ENCODE measurements at places on chromosomes 2 and 18.

DNA sequence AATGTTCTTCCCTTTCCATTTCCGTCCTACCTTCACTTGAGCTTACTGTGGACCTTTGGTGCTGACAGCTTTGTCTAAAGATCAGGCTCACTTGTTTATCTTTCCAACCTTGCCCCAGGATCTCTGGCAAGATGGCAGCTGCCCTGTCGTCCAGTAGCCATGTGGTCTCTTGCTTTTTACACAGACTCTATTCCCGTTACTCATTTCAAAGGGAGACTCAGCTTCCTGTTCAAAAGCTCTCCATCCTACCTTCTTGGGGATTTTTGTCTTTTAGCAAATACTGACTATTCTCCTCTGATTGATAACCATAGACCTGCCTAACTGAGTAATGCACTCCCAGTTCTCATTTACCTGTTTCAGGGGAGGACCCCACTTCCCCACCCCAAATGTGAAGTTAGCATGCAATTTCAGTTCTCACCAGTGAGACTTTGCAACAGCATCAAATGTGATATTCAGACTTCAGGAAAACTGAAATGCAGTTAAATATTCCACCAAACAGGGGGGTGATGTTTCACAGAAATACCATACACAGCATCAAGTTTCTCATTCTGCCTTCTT lies 184.4 kb downstream of the MYO3B start:
- peak; percentile 50 for DNase-seq

DNA sequence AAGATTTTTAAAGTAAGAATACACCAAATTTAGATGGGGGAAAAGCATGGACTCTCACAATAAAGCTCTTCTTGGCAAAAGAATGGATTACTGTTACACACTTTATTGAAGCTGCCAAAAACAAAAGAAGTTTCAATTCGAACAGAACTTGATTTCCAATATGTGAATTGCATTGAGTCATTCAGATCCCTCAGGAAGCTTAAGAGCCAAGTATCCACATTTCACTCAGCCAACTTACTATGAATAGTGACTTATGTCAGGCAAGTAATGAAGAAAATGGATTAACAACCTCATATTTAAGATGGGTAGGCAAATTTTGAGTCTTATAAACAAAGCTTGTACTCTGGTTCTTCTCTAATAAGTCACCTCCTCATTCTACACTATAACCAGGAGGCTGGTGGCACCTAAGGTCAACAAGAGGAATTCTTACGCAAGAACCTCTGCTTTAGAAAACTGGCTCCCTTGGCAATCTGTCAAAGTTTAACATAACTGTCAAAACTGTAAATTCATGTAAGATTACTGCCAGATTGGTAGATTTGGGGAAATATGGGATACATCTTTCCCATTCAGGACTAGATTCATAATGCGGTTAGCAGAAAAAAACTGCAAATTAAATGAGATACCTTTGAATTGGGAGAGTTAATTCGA lies 6.0 kb downstream of the HADHA start:
- no peak for DNase-seq

GRCh38 chr2:236828820-236829219 lies 256.9 kb upstream of the COPS8 start:
- no peak for DNase-seq

GRCh38 chr2:179701524-179702110 lies 159.8 kb downstream of the ZNF385B start:
- DNase-seq: no peak
